ENCODE measurements at places on chromosomes 16 and 17. TPM values are rescaled to one million over a fixed set of nuclear protein-coding genes. Genes with fewer than 3 reads are reported as not detected.

Gene TEKT1
- polyA plus RNA-seq: 0.25 TPM

Gene KRTAP2-3
- 0.18 TPM for polyA plus RNA-seq

DNA sequence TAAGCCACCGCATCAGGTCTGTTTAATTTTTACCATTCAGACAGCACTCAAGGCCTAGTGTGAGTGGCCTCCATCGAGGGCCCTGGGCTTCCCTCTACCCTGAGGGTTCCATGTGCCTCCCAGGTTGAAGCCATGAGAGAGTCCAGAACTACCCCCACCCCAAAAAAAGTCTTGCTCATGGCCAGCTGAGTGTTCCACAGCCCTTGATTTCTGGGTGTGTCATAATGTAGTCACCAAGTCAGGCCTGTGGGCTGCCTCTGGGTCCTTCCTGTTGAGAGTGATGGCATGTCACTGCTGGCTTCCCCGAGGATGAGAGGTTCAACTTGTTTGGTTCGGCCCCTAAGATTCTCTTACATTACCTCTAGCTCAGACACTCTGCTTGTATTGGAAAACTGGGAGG, 100.6 kb downstream of the PITPNC1 start:
- DNase-seq: no peak

DNA sequence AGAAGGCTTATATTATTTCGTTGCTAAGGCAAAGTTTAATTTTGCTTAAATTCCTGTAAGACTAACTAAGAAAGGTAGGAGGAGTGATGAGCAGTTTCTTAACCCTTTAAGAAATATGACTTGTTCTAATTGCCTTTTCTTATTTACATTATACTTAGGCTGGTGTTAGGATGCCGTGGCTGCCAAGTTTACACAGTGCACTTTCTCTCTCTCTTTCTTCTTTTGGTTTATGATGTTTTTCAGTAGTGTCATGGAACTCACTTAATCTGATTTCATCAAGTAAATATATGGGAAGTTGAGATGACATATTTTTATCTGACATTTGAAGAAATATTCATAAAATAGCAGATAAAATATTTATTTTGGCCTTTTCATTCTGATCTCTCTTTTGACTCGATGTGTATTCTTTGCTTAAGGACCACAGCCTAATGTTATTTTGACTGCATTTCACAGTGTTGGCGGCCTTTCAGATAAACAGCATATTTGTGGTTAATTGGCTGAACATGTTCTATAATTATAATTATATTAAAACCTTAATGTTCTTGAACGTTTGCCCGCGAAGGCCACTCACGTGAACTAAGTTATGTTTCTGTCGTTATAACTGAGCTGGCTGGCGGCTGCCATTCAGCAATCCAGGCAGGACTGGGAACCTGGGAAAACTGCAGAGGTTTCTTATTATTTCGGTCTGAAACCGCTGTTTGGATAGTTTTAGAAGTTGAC, 191.6 kb downstream of the WWOX start:
- no peak for DNase-seq

GRCh38 chr17:64687961-64688360, 25.9 kb upstream of the SMURF2 start:
- no peak for DNase-seq

DNA sequence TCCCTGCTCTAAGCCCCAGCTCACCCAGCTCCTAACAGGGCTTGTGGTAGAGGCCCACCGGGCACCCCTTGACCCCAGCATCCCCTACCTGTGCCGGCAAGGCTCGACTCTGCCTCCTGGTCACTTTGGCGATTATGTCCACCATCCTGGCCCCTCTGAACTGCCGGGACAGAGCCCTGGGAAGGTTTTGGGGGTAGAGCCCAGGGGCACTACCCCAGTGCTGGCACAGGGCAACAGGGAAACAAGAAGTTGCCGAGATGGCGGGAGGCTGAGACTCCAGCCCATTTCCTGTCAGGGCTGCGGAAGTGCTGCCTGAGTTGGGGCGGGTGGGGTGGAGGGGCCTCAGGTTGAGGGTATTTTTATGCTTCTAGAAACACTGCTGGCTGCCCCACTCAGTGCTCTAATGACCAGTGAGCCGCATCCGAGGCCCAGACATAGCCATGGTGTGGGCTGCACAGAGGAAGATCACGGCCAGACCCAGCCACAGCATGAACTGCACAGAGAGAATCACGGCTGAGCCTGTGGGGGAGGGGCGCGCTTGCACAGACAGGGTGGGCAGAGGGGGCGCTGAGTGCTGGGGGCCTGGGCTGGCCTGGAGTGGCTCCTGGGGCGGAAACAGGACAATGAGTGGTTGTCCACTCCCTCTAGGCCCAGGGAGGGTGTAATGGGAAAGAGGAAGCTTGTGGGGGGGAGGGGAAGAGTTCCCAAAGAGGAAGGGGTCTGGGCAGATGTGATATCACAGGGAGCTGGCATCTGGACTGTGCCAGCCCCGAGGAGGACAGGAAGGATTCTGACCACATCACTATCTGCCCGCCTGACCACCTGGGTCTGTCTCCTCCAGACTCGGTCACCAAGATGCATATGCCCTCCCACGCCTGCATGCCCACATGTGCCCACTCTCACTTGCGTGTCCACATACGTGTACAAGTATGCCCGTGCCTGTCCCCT, 22.3 kb downstream of the ARHGAP27 start:
- peak; percentile 66 for DNase-seq

DNA sequence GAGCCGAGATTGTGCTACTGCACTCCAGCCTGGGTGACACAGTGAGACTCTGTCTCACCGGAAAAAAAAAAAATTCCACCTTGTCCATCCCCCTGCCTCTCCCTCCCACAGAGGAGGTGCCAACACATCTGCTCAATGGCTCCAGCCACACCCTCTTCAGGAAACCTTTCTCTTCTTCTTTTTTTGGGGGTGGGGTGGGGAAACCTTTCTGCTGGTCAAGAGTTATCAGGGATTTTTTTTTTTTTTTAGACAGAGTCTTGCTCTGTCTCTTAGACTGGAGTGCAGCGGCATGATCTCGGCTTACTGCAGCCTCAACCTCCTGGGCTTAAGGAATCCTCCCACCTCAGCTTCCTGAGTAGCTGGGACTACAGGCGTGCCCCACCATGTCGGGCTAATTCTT, 18.7 kb downstream of the TNS4 start:
- no peak for DNase-seq

GRCh38 chr16:59259074-59259949, 525.2 kb upstream of the GOT2 start:
- DNase-seq: peak; percentile 58

GRCh38 chr17:37701496-37701898, 43.4 kb downstream of the HNF1B start:
- no peak for DNase-seq

DNA sequence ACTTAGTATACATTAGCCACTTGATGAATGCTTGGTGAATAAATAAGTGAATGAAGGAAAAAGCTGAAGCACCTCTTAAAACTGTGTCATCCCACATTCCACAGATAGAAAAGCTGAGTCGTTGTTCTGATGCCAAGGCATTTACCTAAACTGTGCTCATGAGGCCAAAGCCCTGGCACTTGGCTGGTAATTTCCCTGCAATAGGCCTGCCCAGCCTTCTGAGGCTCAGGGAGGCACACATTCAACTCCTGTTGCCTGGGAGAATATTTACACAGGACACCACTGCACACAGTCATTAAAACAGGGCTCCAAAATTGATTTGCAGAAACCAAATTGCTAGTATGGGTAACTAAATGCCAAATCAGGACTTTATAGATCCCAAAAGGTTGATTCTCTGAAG, 333.0 kb upstream of the C16orf82 start:
- no peak for DNase-seq

DNA sequence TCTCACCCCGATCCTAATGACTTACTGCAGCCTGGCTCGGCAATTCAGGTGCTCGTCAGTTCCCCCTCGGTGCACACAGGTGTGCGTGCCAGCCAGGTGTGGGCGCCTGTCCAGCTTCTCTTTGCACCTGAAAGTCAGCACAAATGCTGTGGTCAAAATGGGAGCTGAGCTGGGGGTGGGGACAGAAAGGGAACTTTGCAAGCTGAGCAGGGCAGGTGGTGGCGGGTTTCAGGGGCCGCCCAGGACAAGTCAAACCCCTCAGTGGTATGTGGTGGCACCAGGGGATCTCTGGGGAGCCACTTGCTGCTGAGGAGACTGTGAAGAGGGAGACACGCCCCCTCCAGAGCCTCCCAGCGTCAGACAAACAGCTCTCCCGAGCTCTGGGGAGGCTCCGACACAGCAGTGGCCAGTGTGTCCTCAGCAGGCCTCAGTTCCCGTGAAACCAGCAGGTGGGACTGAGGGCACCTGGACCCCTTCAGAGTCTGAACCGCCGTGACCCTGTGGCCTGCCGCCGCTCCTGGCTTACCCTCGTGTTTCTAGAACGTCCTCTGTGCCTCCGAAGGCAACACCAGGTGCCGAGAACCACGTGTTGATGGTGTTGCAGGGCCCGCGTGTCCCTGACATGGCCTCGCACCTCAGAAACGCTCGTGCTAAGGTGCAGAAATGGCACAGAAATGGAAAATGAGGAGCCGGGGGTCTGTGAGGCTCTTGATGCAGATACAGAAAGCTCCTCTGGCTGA, 233.5 kb upstream of the TNRC6C start:
- DNase-seq: no peak

DNA sequence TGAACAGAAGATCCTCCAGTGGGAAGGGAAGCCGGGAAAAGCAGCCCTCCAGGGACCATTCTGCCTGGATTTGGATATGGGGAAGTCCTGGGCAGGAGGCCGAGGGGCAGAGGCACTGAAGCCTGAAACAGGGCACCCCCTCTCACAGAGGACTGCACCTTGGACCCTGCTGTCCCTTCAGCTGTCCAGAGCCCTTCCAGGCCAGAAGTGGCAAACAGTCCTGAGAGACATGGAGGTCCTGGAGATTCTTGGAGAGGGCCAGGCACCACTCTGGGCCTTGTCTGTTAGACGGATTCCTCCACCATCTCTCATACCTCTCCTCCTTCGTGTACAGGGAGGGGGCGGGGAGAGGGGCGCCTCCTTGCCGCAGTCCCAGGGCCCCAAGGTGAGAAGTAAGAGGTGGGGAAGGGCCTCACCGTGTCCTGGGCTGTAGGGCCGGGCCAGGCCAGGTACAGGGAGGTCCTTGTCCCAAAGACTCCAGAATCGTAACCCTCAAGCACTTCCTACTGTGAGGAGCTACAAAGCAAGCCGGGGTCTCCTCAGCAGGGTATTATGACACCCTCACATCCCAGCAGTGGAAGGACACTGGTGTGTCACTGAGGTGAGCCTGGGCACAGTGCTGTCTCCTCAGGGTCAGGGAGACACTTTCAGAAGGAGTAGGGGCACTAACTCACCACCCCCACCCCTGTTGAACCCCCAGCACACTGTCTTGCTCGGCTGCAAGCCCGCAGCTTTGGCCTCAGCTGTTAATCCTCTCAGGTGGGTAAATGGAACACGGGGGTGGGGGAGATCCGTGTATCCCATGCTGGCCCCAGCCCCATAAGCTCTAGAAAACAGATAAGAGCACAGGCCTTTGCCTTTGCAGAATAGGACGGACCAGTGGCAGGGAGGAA, 16.6 kb upstream of the TBX2 start:
- no peak for DNase-seq

DNA sequence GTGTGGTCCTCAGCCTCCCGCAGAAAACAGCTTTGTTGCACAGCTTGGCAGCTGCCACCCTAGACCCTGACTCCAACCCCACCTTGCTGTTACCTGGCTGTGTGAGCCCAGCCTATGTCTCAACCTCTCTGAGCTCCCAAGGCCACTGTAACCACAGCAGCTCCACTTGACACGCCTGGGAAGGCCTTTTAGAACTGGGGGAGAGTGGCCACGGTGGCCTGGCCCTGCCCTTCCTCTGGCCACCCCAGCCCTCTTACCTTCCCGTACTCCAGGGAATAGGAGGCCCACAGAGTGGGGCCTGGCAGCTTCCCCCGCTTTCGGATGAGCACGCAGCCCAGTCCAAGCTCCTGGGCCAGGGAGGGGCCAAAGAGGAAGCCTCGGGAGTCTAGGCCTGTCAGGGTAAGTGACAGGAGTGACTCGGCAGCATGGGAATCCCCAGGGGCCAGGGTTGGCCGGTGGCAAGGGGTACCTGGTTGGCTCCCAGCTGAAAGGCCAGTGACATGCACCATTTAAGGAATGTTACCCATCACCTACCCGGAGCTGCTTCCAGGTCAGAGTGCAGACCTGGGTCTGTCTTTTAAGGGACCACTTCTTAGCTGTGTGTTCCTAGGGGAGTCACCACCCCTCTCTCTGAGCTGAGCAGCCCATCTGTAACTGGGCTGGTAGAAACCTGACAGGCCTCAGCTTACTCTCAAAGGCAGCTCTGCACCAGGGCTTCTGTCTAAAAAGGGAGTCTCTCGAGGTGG, 1.4 kb downstream of the APRT start:
- DNase-seq: no peak

DNA sequence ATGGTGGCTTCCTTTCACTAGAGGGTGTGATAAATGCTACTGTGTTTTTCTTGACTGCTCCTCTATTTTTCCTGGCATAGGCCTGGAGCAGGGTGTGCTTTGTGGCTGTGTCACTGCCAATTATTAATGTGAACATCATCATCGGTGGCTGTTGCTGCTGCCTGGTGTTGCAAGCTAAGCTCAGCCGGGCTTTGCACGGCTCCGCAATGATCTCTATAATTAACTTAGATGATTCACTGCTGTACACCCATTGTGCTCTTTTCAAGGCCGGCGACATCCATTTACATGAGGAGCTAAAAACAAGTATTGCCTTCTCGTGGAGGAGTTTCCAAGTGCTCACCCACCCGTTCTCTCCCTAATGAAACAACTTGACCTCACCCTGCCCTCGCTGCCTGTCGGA, 160.1 kb upstream of the IRX3 start:
- no peak for DNase-seq
